Stimulated activated CD4-positive, alpha-beta T cell treated with anti-CD3 and anti-CD28 coated beads, TNF-alpha, amount 100 ng/mL, for 4 hours (primary cell): ENCODE measurements at places on chromosomes 7 and 10.

DNA sequence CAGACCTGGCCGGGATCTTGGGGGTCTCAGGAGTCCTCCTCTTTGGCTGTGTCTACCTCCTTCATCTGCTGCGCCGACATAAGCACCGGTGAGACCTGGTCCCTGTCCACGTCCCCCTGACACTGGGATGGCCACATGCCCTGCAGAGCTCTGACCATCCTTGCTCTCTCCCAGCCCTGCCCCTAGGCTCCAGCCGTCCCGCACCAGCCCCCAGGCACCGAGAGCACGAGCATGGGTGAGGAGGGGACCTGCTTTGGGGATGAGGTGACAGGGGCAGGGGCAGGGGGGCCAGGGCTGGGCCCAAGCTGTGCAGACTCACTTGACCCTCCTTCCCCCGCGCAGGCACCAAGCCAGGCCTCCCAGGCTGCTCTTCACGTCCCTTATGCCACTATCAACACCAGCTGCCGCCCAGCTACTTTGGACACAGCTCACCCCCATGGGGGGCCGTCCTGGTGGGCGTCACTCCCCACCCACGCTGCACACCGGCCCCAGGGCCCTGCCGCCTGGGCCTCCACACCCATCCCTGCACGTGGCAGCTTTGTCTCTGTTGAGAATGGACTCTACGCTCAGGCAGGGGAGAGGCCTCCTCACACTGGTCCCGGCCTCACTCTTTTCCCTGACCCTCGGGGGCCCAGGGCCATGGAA, 959 bp downstream of the PVRIG start:
- peak; percentile 58 for DNase-seq

GRCh38 chr7:95478272-95479037, 7.3 kb upstream of the ASB4 start:
- DNase-seq, result no peak

GRCh38 chr7:26078437-26079336, 73.3 kb upstream of the NFE2L3 start:
- peak; percentile 70 for DNase-seq

GRCh38 chr10:100907175-100907574, 5.6 kb upstream of the SLF2 start:
- no peak for DNase-seq

DNA sequence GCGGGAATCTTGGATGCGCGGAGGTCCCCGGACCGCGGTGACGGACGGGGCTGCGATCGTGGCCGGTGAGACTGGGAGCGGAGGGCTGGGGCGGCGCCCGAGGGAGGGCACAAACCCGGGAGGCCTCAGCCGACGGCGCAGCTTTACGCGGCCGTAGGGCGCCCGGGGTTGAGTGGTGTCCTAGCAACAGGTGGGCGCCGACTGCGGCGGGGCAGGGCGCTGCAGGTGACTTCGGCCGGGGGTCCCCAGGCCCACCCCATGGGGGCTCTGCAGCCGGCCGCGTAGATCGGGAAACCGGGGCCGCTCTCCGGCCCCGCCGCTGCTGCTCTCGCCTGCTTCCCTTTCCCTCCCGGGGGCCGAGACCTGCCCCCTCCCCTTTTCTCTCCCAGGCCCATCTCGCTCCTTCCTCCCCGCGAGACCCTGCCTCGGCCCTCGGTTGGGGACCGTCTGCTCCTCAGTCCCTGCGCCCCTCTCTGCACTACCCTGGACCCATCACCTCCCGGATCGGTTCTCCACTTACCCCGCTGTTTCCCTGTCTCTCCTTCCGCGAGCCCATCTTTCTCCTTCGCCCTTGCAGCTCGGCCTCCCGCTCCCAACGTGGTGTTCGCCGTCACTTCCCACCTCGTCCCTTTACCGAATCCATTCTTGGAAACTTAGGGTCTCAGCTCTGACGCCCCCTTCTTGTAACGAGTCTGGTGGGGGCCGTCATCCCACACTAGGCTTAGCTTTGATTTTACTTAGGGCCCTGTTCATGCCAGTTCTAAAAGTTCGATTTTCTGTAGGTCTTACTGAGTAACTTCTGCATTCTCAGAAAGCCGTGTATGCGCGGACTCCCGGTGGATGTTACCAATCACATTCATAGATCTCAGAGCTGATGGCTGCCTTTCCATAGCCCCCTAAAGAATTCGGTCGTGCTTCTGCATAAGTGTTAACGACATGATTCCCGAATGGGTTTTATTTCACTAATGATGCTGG, 18.5 kb upstream of the ACBD5 start:
- no peak for DNase-seq

DNA sequence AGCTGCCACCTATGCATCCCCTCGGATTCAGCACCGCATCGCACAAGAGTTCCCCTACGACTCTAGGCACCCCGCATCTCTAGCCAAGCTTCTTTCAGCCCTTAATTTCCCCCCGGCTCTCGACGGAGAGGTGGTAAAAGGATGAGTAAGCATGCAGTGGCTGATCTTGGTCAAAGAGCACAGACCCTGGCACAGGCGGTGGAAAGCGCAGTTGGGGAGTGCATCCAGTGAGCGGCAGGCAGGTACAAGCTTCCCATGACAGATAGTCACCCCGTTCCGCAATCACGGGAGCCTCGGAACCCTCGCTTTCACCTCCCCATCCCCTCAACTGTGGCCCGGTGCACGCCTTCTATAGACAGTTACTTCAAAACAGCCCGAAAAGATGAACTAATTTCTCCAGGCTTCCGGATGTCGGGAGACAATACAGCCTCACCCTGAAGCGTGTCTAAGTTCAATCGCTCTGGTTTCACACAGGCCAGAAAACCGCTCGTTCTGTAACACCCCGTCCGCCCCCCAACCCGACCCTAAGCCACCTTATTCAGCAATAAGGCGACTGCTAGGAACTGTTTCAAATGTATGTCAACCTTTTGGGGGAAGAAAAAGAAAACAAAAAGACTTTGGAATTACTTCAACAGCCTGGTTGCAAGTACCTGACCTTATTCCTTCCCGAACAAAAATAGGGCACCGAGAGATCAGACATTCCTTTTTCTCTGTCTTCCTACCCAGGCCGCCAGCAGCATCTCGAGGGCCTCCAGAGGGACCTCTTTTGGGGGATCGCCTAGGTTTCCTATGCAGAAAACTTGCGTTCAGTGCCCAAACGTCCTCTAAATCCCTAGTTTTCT, 1.4 kb downstream of the RHEB start:
- peak; percentile 31 for DNase-seq

GRCh38 chr10:69911613-69912528, 110.2 kb downstream of the COL13A1 start:
- no peak for DNase-seq

DNA sequence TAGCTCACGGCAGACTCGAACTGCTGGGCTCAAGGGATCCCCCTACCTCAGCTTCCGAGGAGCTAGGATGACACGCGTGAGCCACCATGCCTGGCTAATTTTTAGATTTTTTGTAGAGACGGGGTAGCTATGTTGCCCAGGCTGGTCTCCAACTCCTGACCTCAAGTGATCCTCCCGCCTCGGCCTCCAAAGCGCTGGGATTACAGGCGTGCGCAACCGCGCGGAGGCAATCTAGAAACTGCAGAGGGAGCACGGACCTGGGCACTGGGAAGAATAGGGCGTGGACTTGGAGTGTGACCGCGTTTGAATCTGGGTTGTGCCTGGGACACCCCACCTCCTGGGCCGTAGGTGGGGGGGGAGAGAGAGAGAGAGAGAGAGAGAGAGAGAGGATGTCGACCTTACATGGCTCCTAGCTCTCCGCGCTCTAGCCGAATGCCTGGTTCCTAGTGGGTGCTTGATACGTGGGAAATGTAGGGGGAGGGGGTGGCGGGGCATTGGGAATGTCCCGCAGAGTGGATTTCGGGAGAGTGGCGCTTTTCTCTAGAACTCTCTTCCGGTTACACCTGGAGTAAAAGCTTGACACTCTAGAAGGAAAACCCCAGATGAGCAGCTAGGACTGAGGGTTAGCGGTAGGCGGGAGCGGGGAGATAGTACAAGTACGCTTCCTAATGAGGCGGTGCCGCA, 1.2 kb upstream of the MAP3K8 start:
- DNase-seq, result no peak

- DNase-seq, result no peak
Measured at GRCh38 chr10:16646181-16647059, 124.7 kb upstream of the C1QL3 start.

- no peak for DNase-seq
Measured at GRCh38 chr10:26528715-26529393, 90.7 kb downstream of the APBB1IP start.

DNA sequence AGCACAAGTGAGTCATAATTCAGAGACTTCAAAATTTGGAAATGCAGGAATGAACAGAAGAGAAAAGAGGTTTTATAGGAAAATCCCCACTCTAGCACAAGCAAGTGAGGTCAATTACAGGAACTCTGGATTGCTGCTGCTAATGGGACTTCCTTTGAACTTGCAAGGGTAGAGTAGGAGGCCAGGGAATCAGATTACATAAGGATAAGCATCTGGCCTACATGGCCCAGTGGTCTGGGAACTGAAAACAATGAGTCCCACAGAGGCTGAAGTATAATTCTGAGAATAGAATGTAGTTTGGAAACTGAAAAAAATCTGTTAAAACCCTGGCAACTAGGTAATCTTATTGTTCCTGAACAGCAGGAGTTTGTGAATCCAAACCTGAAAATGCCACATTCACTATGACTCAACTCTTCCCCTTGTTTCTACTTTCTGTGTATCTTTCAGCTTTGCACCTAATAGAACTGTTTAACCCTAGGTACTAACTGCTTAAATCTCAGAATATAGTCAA, 66.5 kb downstream of the CTNNA3 start:
- DNase-seq, result no peak

DNA sequence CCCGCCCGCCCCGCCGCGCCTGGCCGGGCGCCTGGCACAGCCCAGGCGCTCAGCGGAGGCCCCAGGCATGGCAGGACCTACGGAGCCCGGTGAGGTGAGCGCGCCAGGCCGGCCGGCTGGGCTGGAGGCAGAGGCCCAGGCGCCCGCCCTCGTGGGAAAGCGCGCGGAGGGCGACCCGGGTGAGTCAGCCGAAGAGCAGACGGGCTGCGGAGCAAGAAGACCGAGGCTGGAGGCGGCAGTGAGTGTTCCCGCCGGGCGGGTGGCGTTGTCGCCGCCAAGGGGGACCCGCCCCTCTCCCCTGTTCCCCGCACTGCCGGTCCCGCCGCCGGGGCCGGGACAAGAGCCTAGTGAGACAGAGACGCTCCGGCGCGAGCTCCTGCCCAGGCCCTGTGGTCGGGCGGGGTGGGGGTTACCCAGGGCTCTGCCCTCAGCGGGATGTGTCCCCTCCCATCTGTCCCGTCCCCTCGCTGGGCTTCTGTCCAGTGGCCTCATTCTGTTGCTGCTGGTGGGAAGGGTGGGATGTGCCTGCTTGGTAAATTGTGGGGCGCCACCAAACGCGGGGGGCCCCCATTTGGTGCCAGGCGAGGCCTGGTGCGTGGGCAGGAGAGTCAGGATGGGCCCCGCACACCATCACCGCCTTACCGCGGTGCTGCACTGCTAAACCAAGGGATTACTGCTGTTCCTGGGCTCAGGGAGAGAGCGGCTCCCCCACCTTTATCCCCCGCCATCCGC, 17.0 kb upstream of the NODAL start:
- no peak for DNase-seq

GRCh38 chr7:18760046-18760445, 264.5 kb downstream of the HDAC9 start:
- no peak for DNase-seq
